ENCODE measurements at places on chromosomes 16 and 17.
A peak's percentile ranks its signal among the peaks of the same experiment; 100 is the strongest.

DNA sequence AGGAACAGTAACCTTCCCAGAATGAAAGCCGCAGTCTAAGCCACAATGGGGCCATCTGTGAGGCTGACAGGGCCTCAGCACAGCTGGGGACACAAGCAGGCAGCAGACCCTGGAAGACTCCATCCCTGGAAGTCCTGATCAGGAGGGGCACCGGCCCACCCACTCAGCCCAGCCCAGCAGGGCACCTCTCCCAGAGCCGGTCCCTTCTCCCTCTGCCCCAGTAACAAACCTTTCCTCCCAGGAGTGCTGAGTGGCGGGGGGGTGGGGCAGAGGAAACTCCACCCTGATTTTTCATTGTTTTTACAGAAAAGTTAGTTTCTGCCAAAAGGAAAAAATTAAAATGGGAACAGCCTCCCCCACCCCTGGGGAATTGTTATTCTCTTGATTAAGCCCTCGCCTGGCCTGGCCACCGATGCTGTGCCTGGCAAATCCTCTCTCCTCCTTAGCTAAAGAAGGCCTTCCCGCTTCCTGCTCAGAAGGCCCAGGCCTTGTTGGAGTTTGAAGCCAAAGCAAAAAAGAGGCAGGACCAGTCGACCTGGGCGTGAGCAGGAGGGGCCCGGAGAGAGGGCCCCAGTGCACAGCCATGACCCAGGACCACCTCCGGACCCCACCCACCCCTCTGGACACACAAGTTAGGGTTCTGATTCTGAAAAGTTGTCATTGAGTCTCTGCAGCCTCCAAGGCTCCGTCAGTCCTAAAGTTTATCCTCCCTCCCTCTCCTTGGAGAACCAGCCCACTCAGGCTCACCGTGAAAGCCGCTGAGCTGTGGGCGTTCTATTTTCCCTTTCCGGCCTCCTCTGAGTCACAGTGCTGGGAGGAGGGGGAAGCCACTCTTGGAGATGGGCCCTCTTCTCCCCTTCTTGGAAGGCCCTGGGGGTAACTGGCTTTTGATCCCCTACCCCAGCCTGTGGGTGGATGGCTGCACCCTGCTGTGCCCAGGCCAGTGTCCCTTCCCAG is 128.4 kb upstream of the TNRC6C start:
- DNase-seq: peak; percentile 24

DNA sequence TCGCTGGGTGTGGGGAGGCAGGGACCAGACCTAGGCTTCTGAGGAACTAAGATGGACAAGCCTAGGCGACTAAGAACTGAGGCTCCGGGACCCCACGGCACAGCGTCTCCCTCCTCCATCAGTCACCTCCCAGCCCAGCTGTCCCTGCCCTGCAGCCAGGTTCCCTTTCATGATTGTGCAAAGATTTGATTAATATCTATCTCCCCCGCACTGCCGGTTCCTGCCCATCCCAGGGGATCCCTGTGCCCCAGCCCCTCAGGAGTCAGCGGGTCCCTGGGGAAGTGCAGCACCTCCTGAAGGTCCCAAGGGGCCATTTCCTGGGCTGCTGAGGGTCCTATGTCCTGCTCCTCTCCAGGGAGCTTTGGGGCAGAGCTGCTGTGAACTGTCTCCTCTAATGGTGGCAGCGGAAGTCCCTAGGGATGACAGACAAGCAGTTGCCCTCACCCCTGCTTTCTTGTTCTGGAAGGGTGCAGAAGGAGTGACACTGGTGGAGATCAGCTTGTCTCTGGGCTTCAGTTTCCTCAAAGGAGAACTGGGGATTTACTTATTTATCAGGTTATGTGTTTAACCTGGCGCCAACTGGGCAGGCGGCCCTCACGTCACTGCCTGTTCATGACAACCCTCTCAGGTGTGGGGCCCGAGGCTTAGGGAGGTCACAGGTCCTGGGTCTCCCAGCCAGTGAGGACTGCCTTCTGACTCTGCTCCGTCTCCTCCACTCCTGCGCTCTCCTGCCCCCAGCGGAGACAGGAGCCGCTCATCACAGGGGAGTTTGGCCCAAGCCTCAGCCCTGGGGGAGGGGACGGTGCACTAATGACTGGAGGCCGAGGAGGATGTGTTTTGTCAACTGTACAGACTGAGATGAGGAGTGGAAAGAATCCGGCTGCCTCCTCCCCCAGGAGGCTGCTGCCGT is 1.9 kb upstream of the C16orf74 start:
- DNase-seq: no peak

DNA sequence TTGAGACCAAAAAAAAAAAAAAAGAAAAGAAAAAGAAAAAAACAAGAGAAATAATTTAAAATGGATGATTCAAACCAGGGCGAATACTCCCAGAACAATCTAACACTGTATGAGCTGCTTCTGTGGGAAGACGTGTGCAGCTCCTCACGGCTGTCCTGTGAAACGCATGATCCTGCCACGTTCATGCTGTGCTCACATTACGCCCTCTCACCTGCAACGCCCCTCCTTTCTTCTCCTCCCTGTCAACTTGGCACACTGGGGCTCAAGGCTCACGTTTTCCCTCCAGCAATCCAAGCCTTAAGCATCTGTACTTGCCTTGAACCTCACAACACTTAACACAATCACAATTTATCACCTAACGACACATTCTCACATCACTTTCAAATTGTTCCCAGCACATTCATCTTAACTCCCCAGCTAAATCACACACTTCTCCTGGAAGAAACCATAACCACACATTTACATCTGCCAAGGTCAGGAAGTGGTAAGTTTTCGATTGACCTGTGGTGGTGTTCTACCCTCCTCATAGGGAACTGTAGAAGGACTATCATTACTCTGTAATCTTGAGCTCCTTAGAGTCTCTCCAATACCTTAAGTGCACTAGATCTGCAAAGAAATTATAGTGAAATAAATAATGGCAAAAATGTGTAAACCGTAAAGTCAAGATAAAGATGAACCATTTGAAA is 29.1 kb downstream of the MBTPS1 start:
- DNase-seq: no peak

DNA sequence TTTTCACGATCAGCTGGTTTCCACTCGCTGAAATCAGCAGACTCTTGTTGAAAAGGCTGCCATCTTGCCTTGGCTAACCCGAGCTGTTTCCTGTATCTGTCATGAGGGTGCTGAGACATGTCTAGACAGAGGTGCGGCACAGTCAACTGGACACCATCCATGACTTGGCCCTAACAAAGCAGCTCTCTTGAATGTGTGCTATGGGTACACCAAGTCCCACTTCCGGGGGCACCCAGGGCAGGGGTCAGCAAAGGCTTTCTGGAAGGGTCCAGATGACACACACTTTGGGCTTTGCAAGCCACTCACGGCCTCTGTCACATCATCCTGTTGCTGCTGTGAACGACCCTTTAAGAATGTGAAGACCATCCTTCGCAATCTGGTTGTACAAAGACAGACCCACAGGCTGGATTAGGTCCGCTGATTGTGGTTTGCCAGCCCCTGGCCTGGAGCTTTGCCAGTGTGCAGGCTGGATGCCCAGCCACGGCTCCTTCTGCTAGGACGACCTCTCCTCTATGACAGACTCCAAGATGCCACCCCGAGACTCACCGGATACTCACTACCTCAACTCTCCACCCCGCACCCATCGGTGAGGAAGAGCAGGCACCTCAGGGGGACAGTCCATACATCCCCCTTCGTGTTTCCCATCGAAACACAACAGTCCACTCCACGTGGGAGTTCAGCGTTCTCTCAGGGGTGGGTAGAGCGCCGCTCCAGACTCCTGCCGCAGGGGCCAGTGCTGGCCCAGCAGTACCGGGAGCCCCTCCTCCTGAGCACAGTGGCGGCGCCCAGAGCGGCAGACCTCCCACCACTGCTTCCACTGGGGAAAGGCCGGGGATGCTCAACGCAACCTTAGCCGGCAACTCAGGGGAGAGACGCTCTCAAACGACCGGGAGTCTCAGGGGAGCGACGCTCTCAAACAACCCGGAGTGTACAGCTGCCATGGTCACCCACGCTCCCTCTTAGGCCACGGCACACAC is 123.5 kb downstream of the ANKRD11 start:
- DNase-seq: no peak

GRCh38 chr16:13138528-13138927 is 237.1 kb downstream of the SHISA9 start:
- DNase-seq: no peak

DNA sequence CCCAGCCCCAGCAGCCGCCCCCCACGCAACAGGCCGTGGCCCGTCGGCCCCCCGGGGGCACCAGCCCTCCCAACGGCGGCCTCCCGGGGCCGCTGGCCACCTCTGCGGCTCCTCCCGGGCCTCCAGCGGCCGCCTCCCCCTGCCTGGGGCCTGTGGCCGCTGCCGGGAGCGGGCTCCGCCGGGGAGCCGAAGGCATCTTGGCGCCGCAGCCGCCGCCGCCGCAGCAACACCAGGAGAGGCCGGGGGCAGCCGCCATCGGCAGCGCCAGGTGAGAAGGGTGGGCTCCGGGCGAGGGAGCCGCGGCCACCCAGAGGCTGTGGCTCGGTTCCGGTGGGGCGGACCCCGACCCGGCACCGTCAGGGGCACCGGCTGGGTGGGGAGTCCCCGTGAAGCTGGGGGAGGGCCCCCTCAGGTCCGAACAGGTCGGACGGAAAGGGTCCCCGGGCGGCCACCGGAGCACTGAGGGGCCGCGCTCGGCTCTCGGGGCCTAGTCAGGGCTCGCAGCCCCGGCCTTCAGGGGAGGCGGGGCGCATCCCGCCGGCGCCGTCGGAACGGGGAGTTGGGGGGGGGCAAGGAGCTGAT is 583 bp downstream of the ATXN2L start:
- DNase-seq: no peak

- DNase-seq: no peak
Observed at GRCh38 chr16:5944971-5945370, 847.4 kb upstream of the EEF2KMT start.

- DNase-seq: no peak
Observed at GRCh38 chr17:55245986-55246385, 18.8 kb upstream of the HLF start.

DNA sequence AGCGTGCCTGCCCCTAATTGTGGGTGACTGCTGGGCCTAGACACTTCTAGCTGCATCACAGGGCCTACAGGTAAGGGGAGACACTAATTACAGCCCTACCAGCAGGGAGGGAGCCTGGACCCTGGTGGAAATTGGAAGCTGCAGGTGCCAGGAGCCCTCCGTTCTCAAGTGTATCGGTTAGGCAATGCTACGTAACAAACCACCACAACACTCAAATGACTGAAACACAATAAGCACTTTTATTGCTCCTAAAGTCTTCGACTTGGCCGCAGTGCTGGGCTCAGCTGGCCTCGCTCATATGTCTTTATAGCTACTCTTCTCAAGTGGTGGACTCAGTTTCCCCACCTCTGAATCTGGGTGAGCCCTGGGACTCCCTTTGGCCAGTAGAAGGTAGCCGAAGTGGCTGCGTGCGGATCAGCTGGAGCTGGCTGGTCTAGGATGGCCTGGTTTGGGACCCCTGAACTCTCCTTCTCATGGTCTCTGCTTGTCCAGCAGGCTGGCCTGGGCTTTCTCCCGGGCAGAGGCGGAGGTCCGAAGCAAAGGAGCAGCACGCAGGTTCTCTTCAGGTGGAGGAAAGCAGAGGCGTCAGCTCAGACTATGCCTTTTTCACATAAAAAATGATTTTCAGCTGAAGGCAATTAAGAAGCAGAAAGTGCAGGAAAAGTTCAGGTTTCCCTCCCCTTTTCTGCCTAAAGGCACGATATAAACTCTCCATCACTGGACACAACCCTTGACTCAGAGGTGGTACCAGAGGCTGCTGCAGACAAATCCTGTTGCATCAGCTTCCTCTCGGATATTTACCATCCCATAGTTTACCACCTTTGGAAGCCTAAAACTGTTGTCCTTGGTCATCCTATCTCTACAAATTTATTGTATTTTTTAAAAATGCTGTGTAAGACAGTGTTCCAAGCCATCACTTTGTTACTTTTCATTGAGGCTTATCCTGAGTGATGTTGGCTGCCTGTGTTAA is 8.7 kb upstream of the TMEM170A start:
- DNase-seq: no peak

DNA sequence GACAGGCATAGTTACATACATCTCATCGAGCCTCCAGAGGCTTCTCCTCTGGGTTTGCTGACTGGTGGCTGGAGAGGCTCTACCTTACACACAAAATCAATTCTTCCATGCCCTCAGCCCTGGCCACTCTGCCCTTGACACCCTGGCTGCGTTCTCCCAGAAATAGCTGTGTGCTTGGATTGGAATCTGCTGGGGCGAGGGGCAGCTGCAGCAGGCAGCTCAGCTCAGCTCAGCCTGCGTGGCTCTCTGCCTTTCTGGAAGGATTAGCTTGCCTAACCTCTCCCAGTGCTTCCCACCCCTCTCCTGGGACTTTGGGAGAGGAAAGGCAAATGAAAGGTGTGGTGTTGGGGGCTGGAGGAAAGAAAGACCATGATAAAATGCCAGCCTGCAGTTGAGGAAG is 216.1 kb downstream of the ENGASE start:
- no peak for DNase-seq

- DNase-seq: no peak
Observed at GRCh38 chr17:50014471-50015088, 19.6 kb upstream of the DLX3 start.

DNA sequence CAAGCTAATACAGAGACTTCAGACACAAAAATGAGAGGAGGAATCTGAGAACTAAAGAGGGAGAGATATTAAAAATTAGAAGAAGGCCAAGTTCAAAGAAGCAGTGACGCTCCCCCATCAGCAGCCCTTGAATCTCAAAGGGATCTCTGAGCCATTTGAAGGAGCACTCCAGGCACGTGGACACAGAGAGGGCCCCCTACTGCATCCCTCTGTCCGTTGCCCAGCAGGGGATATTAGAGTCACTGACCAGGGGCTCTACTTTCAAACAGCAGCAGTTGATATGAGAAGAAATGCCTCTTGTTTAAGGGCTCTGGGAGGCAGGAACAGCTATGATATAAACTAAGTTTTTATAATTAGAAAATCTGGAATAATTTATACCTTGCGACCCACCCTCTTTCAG is 479.0 kb upstream of the SALL1 start:
- DNase-seq: no peak

DNA sequence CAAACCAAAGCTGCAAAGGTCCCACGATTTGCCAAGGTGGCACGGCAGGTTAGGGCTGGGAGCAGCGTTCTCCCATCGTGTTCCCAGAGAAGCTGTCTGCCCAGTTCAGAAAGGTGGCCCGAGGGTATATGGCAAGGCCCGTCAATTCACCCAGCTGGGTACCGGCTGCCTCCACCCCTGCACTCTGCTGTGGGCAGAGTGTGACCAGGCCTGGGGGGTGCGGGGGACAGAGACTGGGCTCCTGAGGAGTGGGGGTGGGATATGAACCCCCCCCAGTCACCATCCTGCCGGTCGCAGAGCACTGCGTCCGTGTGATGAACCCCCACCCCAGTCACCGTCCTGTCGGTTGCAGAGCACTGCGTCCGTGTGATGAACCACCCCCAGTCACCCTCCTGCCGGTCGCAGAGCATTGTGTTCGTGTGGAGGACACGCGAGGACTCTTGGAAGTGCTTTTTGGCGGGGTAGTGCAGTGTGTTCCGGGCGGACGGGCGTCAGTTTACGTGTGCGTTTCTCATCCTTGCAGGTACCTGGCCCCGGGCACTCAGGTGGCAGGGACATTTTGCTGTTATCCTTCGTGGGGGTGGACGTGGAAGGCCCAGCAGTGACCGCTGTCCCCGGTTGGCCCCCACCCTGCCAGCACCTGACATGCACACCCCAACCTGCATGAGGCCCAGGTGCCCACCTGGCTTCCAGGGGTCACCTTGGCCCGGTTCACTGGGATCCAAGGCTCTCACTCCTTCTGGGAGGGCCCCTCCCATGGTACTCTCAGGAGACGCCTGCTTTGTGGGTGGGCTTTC is 2.7 kb upstream of the FASN start:
- DNase-seq: no peak

GRCh38 chr17:41818024-41818423 is 5.2 kb downstream of the FKBP10 start:
- no peak for DNase-seq

GRCh38 chr17:58184308-58184985 is 8.1 kb upstream of the EPX start:
- DNase-seq: no peak
